ENCODE measurements at places on chromosomes 7 and 10.
A peak's percentile ranks its signal among the peaks of the same experiment; 100 is the strongest.

DNA sequence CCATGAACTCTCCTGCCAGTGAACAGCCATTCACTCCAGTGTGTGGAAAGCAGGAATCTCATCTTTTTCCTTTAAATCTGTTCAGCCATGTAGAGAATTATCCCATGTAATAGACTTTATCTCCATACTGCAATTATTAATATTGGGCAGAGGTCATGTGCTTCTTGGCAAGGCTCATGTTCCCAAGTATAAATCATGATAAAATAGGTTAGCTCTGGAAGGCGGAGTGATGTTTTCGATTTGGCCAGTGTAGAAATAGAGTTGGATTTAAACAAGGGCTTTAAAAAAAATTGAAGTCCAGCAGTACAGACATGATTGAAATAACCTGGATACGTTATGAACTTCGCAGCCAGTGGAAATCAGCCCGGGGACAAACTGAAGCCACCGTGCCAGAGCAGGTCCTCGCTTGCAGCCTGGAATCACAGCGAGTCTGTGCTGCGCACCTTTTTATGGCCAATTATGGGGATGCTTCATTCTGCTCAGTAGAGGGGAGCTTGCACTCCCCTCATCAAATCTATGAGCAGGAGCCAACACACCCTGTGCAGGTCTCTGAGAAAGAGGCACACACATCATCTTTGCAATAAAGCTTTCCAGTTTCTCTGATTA lies 654.0 kb upstream of the MKI67 start:
- DNase-seq: no peak

GRCh38 chr7:2802504-2803341 lies 41.4 kb downstream of the GNA12 start:
- DNase-seq: peak; percentile 90

DNA sequence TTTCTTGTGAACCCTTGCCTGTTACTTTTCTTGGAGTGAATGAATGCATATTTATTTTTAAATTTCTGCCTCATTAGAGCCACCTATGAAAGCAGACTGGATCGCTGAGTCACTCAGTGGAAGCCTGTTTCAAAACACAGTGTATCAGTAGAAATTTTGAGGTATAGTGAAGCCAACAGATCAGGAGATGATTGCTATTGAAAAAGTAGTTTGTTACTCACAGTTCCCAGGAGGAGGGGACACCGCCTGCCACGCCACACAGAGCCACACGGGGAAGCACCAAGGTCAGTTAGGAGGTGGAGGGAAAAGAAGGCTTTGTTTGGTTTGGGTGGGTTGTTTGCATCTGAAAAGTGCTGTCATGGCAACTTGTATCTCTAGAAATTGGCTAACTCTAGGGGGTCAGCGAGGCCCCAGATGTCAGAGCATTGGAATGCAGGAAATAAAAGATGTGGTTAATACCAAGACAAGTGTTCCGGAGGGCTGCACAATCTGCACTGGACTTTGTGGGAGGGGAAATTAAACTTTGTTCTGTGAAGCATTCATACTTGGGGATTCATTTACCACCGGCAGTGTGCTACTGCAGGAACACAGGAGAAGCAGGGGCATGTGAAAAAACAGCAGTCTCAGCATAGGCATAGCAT lies 106.4 kb upstream of the SDK1 start:
- DNase-seq: no peak

GRCh38 chr7:133052826-133053225 lies 29.1 kb downstream of the CHCHD3 start:
- no peak for DNase-seq

- DNase-seq: no peak
These were observed 266.6 kb downstream of the DNAJB9 start for GRCh38 chr7:108836256-108836655.

- no peak for DNase-seq
These were observed 28.7 kb upstream of the USP6NL start for GRCh38 chr10:11639849-11640764.

GRCh38 chr7:43943417-43944187 lies 17.4 kb downstream of the UBE2D4 start:
- no peak for DNase-seq

DNA sequence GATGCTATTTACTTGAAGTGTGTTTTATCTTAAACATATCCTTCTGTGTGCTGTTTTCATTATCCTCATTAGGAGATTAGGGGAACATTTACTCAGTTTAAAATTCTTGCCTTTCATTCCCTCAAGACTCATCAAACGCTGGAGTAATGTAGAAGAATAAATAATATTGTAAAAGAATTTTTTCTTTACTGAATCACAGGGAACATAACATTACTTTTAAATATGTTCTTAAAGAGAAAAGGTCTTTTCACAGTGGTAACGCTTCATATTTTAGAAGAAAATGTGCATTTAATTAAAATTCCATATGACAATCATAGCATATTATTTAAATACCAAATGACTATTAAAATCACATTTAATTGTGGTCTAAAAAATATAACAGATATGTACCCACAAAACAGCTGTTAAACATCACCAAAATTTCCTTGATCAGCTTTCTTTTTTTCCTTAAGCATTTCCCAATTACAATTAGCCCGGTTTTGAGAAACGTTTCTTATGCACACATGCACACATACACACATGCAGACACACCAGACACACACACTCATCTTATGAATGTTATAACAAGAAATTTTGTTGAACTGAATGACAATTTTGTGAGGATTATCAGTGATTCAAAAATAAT lies 102.0 kb upstream of the GLI3 start:
- no peak for DNase-seq

- DNase-seq: no peak
These were observed 6.9 kb downstream of the CREM start for GRCh38 chr10:35133586-35133985.

DNA sequence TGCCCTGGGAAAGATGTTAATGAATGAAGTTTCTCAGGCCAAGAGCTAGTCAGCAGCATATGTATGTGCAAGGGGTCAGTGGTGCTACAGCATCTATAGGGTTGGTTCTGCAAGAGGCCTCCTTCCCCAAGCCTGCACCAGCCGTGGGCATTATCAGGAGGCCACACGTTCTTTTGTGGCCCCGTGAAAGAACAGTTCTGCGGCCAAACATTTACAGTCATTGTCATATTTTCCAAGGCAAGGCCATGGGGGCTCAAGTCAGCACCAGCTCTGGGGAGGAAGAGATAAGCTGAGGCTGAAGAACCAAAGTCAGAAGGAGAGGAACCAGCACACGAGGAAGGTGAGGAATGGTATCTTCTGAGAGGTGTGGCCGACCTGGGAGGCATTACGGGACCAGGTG lies 54.4 kb upstream of the TMEM72 start:
- no peak for DNase-seq

DNA sequence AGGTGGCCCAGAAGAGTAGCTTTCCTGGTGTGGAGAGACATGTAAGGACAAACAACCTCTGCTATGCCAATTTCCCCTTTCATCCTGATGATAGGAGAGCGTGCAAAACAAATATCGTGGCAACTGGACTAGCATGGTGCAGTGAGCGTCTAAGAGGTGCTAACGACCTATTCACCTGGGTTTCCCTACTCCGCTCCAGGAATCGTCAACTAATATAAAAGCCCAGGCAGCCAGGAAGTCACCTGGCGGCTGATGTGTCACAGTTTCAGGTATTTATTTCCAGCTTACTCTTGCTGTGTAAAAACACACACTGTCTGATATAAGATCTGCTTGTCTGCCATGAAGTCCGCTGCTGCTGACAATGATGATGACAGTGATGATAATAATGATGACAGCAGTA lies 56.5 kb upstream of the EFCAB10 start:
- DNase-seq: peak; percentile 94

GRCh38 chr10:88944813-88945212 lies 7.8 kb downstream of the ACTA2 start:
- DNase-seq: no peak

- DNase-seq: no peak
These were observed 580.4 kb downstream of the MAGI2 start for GRCh38 chr7:78873117-78873516.

GRCh38 chr10:129868449-129869035 lies 95.5 kb downstream of the EBF3 start:
- no peak for DNase-seq

DNA sequence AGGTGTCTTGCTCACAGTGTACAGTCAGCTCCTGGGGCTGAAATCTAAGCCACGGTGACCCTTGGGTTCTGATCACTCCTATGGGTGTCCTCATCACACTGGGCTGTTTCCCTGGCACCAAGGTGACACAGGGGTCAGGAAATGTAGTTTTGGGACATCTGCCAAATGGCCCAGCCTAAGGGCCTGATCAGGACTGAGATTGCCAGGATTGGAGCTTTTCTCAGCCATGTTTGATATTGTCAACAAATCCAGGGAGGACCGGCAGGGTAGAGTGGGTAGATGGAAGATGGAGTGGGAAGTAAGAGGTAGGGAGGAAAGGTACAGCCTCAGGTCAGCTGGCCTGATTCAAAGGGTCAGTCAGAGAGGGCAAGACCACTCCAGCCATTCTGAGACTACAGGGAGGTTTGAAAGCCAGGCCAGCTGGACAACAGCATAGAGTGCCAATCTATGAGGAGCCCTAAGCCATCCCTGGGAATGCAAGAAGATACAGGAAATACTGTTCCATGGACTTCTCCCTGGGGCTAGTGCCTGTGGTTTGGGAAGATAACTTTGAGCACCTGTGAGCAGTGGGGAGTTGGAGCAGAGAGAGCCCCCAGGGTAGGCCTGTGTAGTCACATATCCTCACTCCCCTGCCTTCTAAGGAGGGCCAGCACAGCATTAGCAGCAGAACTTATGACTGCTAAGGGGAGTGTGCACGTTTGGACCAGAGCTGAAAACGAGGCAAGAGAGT lies 377.3 kb upstream of the ZMIZ1 start:
- DNase-seq: no peak

GRCh38 chr7:777728-778078 lies 50.6 kb upstream of the PRKAR1B start:
- DNase-seq: no peak

DNA sequence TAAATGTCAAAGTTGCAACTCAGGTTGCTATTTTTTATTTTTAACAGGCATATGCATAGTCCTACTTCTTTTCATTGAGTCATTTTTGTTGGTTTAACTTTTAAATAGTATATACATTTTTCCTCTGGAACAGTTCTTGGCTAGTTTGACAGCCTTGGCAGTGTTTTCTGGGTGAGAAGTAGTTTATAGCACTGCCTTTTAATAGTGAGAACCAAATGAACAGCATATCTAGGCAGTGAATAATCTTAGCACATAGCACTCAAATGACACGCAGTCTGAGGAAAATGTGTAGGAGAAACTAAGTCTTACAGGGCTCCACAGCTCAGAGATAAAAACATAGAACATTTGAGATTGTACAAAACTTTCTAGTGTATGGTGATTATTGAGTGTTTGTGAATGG lies 265.5 kb upstream of the POT1 start:
- no peak for DNase-seq

- DNase-seq: no peak
These were observed 85.5 kb upstream of the CACUL1 start for GRCh38 chr10:118840071-118840775.

GRCh38 chr10:53534428-53534827 lies 761.8 kb upstream of the MBL2 start:
- no peak for DNase-seq

- no peak for DNase-seq
These were observed 133.6 kb upstream of the ASAH2 start for GRCh38 chr10:50384898-50385297.

DNA sequence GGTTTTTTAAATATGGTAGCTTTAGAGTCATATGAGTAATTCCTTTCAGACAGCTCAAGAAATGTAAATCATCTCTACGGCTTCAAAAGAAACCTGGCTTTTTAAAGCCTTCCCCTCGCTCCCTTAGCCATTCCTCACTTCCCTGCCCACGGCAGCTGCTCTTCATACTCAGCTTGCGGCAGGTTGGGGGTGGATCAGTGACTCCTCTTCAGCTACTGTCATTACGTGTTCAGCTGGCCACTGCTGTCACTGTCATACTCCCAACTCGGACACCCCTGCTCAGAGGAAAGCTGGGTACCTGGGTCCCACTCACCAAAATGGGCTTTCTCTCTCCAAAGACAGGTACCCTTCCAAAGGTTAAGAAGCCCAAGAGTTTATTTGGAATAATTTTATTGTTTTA lies 6.6 kb downstream of the YWHAG start:
- no peak for DNase-seq

DNA sequence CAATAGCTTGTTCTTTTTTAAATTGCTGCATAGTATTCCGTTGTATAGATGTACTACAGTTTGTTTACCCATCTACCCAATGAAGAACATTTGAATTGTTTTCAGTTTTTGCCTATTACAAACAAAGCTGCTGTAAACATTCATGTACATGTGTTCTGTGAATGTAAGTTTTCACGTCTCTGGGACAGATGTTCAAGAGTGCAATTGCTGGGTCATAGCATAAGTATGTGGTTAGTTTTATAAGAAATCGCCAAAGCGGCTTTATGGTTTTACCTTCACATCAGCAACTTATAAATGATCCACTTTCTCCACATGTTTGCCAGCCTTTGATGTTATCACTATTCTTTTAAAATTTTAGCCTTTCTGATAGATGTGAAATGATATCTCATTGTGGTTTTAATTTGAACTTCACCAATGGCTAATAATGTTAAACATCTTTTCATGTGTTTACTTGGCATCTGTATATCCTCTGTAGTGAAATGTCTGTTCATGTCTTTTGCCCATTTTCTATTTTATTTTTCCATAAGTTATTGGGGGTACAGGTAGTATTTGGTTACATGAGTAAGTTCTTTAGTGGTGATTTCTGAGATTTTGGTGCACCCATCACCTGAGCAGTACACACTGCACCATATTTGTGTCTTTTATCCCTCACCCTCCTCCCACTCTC lies 73.5 kb downstream of the TBXAS1 start:
- no peak for DNase-seq

DNA sequence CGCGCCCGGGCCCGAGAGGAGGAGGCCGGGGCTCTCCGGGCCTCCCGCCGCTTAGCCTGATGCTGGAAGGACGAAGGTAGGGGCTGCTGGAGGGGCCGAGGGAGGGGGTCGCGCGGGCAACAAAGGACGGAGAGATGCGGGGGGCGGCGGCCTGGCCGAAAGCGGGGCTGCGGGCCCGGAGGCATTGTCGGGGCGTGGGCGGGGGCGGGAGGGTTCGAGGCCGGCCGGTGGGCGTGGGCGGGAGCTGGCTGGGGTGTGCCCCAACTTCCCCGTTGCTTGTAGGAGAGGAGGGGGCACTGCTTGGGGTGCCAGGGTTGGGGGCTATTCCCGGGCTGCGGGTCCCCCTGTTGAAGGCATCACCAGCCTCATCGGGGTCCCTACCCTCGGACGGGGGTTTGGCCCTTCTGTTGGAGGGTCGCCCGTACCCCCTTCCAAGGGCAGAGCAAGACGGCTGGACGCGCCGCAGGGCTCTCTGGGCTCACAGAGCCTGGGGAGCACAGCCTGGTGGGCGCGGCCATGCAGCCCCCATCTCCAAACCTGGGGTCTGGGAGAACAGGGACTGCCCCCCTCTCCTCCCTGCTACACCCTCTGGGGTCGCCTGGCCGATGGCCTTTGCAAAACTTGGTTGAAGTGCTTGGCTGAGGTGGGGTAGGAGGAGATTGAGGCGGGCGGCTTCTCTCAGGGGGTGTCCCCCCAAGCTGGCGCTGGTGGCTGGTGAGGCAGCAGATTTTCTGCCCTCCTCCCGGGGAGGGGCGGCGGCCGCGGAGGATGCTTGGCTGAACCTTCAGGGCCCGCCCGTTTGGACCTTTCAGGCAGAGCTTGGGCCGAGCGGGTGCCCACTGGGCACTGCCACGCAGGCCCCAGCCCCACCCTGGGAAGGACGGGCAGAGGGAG lies 699 bp downstream of the CLIP2 start:
- no peak for DNase-seq

- DNase-seq: no peak
These were observed 35.5 kb downstream of the SEMA3C start for GRCh38 chr7:80883154-80884025.

- DNase-seq: peak; percentile 3
These were observed 28.5 kb downstream of the NPS start for GRCh38 chr10:127577376-127578258.
